ENCODE measurements at places on chromosomes 13 and 19. TPM values are rescaled to one million over a fixed set of nuclear protein-coding genes. Genes with fewer than 3 reads are reported as not detected.

Gene RASA3
- 63.3 TPM for total RNA-seq

Gene TMIGD2
- not detected for total RNA-seq

Gene ACP7
- total RNA-seq: 1.5 TPM

Gene FPR2
- 0.66 TPM for total RNA-seq

Gene LAIR1
- total RNA-seq: 59.1 TPM

Gene ZNF763
- total RNA-seq: 9.6 TPM

Gene PCDH17
- total RNA-seq: 9.8 TPM

Gene SMIM24
- not detected for total RNA-seq

Gene WDR88
- total RNA-seq: not detected

- DNase-seq: no peak
Observed at GRCh38 chr19:31220540-31220939, 128.7 kb downstream of the TSHZ3 start.

DNA sequence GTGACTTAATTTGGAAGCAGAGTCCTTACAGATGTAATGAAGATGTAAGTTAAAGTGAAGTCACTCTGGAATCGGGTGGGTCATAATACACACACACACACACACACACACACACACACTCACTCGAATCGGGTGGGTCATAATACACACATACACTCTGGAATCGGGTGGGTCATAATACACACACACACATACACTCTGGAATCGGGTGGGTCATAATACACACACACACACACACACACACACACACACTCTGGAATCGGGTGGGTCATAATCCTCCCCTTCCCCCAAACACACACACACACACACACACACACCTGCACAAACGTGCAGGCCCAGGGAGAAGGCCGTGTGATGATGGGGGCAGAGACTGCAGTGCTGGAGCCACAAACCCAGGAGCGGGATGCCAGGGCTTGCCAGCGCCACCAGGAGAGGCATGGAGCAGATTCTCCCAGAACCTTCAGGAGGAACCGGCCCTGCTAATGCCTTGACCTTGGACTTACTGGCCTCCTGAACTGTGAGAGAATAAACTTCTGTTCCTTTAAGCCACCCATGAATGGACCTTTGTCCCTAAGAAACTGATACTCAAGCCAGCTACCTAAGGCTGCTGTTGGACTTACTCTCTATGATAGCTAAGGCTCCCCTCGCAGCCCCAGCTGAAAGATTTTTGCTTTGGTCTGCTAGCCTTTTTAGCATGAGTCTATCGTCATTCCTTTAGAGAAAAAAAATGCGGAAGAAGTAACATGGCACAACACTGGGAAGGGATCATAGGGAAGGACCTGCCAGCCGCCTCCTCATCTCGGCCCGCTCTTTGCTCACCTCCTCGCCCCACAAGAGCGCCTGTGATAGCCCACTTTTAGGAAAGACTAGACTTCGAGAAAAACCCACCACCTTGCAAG is 136.2 kb upstream of the RNF113B start:
- DNase-seq: no peak

GRCh38 chr19:10986301-10987127 is 25.7 kb downstream of the SMARCA4 start:
- no peak for DNase-seq

DNA sequence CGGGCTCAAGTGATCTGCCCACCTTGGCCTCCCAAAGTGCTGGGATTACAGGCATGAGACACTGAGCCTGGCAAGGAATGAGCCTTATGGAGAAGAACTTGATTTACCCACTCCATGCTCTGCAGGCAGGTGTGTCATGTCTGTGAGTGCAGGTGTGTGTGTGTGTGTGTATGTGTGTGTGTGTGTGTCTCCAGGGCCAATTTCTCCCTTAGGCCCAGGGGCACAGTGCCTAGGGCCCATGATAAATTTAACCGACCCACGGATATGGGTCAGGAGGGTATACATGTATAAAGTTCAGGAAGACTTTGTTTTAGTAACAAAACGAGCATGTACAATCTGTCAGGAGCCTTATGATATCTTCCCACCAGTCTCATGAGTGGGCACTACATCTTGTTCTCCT is 4.6 kb upstream of the FOSB start:
- no peak for DNase-seq

DNA sequence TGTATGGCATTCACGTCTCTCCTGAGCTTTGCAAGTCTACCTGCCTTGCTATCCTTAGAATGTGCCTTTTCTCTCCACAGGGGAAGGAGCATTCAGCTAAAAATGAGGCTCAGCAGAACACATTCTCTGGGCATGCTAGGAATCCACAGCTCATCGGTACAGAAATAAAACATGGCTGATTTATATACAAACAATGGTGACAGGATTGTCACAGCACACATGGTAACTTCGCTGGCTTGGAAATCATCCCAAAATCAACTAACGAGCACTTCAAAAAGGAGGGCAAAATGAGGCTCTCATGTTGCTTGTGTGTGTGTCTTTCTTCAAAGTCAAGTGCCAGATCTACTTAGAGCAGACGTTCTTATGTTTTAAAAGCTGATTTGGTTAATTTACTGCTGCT is 373.0 kb downstream of the FGF14 start:
- no peak for DNase-seq

DNA sequence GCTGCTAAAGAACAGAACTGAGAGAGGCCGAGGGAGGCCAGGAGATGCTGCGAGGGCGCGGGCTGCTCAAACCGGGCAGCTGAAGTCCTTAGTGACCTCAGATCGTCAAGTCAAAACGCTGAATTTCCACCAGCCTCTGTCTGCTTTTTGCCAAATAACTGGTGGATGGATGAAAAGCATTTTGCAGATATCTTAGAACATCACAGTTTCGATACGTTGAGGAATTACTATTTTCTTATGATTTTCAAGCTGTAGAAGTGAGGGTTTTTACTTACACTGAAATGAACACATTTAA is 2.0 kb downstream of the GPC6 start:
- DNase-seq: no peak

DNA sequence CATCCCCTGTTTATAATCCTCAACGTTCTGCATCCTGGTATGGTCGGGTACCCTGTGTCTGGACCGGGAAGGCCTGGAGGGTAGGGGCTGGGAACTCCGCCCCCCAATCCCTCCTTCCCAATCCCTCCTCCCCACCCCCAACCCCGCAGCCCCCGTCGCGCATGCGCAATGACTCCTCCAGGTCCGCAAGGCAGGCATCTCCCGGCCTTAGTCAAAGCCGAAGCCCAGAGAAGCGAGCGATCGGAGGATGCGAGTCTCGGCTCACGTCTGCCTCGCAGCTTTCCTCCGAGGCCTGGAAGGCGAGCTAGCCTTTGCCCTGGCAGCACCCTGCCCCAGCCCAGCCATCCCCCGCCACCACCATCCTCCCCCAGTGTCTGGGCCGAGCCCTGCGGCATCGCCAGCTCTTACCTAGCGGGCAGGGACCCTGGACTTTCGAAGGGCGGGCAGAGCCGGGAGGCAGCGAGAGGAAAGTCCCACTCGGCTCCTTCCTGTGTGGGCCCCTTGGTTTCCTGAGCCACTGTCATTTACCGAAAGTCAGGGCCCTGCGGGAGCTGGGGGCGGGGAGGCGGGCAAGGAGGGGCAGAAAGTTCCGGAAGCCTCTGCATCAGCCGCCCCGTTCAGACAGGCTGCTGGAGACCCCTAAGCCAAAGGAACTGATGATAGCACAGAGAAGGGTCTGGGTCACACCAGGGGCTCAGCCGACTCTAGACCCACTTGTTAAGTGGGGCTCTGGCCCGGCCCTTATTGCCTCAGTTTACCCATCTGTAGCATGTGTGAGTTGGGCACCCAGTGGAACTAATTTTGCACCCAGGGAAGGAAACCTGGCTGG is at the start of gene JAK3:
JAK3 (minus strand) TSS at position 445 of the 829 bp plus-strand sequence. CDS start 3,565 bp downstream, outside the sequence.
- no peak for DNase-seq

DNA sequence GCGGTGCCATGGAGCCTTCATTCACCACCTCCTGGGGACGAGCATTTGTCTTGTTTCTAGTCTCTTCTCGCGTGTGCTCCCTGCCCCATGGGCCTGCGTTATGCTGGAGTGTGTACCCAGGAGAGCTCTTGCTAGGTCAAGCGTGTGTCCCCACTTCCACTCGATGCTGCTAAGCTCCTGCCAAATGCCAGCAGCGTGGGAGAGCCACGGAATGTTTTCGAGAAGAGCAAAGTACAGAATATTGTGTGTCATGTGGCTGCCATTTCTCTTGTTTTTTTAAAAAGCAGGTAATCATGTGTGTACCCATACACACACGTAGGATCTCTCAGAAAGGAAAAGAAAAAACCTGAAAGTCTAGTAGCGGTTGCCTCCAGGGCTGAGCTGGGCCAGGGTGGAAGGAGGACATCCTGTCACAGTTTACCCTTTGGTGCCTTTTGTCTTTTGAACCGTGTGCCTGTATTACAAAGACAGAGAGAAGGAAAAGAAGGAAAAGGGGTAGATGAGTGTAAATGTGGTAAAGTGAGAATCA is 28.6 kb downstream of the PAK4 start:
- DNase-seq: no peak

DNA sequence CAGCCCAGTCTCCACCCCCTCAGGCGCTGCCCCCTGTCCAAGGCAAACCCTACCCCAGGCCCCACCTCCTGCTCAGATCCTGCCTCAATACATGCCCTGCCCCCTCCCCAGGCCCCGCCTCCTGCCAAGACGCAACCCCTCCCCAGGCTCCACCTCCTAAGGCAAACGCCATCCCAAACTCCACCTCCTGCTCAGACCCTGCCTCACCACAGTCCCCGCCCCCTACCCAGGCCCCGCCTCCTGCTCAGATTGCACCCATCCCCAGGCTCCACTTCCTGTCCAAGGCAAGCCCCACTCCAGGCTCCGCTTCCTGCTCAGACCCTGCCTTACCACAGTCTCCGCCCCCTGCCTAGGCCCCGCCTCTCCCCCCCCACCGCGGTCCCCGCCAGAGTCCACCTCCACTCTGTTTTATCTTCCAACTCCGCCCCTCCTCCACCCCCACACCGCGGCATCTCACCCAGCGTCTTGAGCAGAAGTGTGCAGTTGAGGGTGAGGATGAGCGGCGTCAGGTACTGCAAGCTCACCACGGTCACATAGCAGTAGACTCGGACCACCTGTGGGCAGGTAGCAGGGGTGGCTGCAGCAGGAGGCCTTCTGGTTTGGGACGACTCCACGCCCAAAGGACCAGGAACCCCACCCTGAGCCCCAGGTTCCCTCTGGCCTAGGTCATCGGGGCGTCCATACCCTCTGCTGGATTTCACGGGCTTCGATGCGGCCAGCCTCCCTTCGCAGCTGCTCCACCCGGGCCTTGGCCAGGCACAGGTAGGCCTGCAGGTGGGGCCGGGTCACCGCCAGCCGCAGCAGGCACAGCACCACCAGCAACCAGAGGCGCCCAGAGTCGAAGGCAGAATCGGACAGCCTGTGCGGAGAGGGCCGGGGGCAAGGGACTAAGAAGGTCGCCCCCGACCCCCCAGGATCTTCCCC is 17.7 kb downstream of the TMEM161A start:
- peak; percentile 46 for DNase-seq

GRCh38 chr13:26616126-26616525 is 58.6 kb downstream of the WASF3 start:
- DNase-seq: no peak

GRCh38 chr19:6639439-6639838 is 30.5 kb downstream of the TNFSF14 start:
- no peak for DNase-seq

GRCh38 chr13:42221121-42221765 is 50.7 kb upstream of the AKAP11 start:
- DNase-seq: no peak

GRCh38 chr19:51822946-51823345 is 28.0 kb downstream of the FPR3 start:
- DNase-seq: no peak

DNA sequence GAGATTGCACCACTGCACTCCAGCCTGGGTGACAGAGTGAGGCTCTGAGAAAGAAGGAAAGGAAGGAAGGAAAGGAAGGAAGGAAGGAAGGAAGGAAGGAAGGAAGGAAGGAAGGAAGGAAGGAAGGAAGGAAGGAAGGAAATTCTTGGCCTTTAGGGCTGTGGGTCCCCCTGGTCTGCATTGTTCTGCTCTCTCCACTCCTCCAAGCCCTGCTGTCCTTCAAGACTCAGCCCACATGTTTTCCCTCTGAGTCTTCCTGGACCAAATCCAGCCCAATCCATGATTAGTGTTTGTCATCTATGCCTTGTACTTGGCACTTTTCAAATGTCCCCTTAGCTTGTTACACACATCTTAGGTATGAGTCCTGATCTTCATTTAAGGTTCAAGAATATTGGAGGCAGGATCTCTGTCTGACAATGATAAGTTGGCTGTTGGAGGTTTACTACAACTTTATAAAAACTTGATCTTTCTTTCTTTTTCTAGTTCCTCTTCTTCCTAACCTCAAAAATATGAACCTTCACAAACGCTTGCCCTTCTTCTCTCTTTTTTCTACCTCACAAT is 48.8 kb upstream of the INTS6 start:
- DNase-seq: no peak

DNA sequence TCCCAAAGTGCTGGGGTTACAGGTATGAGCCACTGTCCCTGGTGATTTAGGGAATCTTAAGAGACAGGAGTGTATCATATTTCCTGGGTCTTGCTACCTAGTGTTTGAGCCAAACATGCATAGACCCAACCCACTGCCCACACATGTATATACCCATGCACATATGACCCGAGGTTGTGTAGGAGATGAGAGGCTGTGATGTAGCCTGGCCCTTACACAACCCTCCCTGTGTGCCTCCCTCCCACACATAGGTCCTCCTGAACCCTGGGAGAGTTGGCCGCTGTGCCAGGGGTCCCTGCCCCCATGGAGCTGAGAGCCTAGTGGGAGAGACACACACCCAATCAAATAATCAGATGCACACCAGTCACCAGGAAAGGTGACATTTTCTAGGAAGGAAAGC is 365.9 kb downstream of the ZNF536 start:
- DNase-seq: no peak

DNA sequence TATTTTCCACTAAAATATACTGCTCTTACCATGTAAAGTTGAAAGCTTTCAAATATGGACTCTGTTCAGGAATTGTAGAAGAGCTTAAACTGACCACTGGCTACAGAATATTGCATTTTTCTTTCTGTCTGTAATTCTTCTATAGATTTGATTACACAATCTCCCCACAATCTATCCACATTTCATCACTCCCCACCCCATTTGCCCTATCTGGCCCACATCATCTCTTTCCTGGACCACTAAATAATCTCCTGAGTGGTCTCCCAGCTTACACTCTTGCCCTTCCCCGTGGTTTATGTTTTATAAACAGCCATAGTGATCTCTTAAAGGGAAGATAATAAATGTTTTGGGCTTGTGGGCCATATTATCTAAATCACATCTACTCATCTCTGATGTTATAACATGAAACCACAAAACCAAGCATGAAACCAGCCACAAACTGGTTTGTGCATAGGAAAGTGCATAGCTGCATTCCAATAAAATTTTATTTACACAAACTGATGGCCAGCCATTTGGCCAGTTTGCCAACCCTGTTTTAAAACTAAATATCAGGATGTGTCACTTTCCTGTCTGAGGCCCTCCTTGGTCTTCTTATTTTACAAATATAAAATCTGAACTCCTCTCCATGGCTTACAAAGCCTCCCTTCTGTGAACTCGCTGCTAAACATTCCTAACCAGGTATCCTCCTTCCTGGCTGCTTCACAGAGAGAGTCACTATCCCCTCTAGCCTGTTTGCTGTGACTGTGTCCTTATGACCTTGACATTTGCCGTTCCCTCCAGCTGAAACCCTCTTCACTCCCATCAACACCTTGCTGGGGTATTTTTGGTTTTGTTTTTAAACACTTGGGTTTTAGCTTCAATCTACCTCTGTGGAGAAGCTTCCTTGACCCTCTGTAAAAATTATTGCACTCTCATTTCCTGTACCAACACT is 500.9 kb downstream of the GPC6 start:
- no peak for DNase-seq

All from tibial nerve (tissue), 4 donors.